ENCODE measurements at places on chromosomes 5 and 9. TPM values are rescaled to one million over a fixed set of nuclear protein-coding genes. Genes with fewer than 3 reads are reported as not detected.

GRCh38 chr9:6605202-6605601, 40.3 kb downstream of the GLDC start:
- DNase-seq, result no peak

- peak; percentile 16 for DNase-seq
These were observed 1.0 kb downstream of the FAM53C start for GRCh38 chr5:138339091-138339456.

RXRA gene
- 17.6 TPM for total RNA-seq

NUTM2G gene
- not detected for total RNA-seq

DNA sequence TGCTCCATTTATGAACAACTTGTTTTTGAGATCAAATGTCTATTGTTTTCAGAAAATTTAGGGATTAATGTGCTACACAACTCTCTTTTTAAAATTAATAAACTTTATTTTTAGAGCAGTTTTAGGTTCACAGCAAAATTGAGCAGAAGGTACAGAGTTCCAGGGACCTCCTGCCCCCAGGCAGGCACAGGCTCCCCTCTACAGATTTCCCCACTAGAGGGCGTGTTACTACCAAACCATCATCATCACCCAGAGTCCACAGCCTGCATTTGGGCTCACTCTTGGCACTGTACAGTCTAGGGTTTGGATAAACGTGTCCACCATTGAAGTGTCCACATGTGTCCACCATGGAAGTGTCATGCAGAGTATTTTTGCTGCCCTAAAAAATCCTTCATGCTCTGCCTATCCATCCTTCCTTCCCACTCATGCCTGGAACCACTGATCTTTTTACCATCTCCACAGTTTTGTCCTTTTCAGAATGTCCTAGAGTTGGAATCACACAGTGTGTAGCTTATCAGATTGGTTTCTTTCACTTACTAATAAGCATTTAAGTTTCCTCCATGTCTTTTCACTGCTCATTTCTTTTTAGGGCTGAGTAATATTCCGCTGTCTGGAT, 61.7 kb downstream of the MRPL36 start:
- peak; percentile 62 for DNase-seq

Measured in activated CD4-positive, alpha-beta T cell treated with anti-CD3 and anti-CD28 coated beads for 36 hours (primary cell).